Osteoblast (primary cell): ENCODE measurements at places on chromosomes 3 and 15. TPM values are rescaled to one million over a fixed set of nuclear protein-coding genes. Genes with fewer than 3 reads are reported as not detected.
A peak's percentile ranks its signal among the peaks of the same experiment; 100 is the strongest.

Gene P2RY12
- not detected in 2 replicates for total RNA-seq

Gene PLCH1
- total RNA-seq: under 0.01 and 0.36 TPM in 2 replicates

Gene RETNLB
- total RNA-seq: not detected in 2 replicates

Gene ADGRG7
- total RNA-seq: not detected in 2 replicates

Gene PLA2G4E
- not detected in 2 replicates for total RNA-seq

Gene BCHE
- not detected in 2 replicates for total RNA-seq

- peak overlapping the region; percentile 86 for H3K27ac ChIP-seq
- peak; percentile 80 for DNase-seq
- peaks cover 55% of the 10 kb centered on the region for H3K4me1 ChIP-seq
- no peaks in the 10 kb centered on the region for H3K27me3 ChIP-seq
- no peaks in the 10 kb centered on the region for H3K36me3 ChIP-seq
- no peak overlapping the region for H3K4me3 ChIP-seq
Measured at GRCh38 chr3:4746241-4746958, 232.8 kb upstream of the BHLHE40 start.

DNA sequence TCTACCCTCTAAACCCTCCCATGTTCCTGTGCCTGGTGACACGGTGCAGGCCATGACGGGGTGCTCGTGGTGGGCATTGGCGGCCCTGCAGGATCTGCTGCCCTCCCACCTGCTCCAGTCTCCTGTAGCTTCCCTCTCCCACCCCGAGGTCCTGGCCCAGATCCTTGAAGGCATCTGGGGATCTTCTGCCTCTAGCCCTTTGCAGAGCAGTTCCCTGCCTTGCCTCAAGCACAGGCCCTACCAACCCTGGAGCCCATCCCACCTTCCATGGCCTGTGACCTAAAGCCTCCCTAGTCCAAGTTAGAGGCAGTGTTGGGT is 27.5 kb upstream of the SEC13 start:
- H3K36me3 ChIP-seq: no peaks in the 10 kb centered on the region
- H3K4me1 ChIP-seq: peaks cover 16% of the 10 kb centered on the region
- no peaks in the 10 kb centered on the region for H3K27me3 ChIP-seq
- no peak overlapping the region for H3K4me3 ChIP-seq
- DNase-seq: peak; percentile 84

DNA sequence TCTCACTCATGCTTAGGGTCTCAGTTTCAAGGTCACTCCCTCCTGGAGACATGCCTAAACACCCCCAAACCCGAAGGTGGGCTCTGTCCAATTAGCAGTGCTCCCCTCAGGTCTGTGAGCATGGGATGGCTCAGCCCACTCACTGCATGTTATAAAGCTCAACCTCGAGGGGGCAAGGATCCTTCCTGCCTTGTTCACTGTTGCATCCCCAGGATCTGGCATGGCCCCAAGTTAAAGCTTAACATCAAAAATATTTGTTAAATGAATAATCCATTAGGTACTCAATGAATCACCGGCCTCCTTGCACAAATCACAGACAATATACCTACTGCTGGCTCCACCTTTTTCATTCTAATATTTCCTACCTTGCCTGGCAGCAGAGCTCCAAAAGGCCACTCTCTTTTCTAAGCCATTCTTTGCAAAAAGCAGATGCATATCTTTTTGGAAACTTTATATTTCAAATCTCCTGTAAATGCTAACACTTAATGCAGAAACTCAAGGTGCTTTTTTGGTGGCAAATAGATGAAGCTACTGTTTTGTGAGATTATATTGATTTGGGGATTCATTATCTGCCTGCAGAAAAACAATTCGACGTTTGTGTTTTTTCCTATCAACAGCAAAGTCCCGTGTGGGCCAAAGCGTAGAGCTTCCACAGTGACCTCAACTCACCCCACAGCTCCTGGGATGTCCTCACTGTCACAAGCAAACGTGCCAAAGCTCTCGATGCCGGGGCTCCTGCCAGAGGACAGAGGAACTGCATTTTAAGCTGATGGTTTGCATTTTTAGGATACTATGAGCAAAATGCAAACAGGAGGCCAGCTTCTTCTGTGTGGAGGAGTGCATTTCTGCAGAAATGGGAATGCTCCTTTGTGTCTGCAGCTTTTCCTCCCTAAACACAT is 35.4 kb downstream of the PCOLCE2 start:
- no peak overlapping the region for H3K27ac ChIP-seq
- no peak overlapping the region for H3K4me3 ChIP-seq
- no peak for DNase-seq
- H3K4me1 ChIP-seq: peaks cover 28% of the 10 kb centered on the region

GRCh38 chr3:179949869-179950268 is 86.9 kb downstream of the PEX5L start:
- no peak for DNase-seq
- H3K27ac ChIP-seq: no peak overlapping the region
- peaks cover 3% of the 10 kb centered on the region for H3K27me3 ChIP-seq
- H3K4me3 ChIP-seq: no peak overlapping the region
- H3K4me1 ChIP-seq: no peaks in the 10 kb centered on the region

GRCh38 chr15:98823012-98823458 is 174.7 kb downstream of the IGF1R start:
- H3K27me3 ChIP-seq: no peaks in the 10 kb centered on the region
- H3K4me3 ChIP-seq: peak overlapping the region; percentile 47
- H3K27ac ChIP-seq: peak overlapping the region; percentile 17
- no peaks in the 10 kb centered on the region for H3K36me3 ChIP-seq
- peak; percentile 54 for DNase-seq
